ENCODE measurements at places on chromosomes 7 and 10.

- DNase-seq = no peak
Measured at GRCh38 chr7:99141841-99142726, 1.8 kb downstream of the SMURF1 start.

GRCh38 chr10:90920986-90921666, at the start of gene ANKRD1:
Gene ANKRD1 (minus strand): TSS chr10:90921087. CDS start chr10:90921027, 60 bp downstream.
- peak; percentile 61 for DNase-seq

DNA sequence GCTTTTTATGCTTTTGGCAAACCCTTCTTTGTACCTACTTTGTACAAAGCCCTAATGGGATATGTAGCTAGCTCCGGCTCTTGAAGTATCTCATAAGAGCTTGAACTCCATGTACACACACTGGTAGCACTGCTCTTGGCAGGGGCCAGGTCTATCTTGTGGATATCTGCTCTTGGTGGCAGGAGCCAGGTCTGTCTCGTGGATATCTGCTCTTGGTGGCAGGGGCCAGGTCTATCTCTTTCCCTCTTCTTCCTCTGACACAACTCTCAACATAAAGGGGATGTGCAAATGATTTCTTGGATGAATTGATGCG, 91.9 kb downstream of the WNT2 start:
- no peak for DNase-seq

- no peak for DNase-seq
Measured at GRCh38 chr10:84798312-84798711, 469.9 kb downstream of the CCSER2 start.

- DNase-seq = peak; percentile 90
Measured at GRCh38 chr10:95229724-95230627, 35.9 kb downstream of the ACSM6 start.
